ENCODE measurements at places on chromosomes 2 and 18.

GRCh38 chr2:28356095-28356911, 36.4 kb upstream of the FOSL2 start:
- ATAC-seq = peak; percentile 92

GRCh38 chr2:183614799-183615435, 490.7 kb downstream of the NUP35 start:
- peak; percentile 60 for ATAC-seq

- ATAC-seq = no peak
Measured at GRCh38 chr2:85455552-85456090, 37.1 kb downstream of the SH2D6 start.

DNA sequence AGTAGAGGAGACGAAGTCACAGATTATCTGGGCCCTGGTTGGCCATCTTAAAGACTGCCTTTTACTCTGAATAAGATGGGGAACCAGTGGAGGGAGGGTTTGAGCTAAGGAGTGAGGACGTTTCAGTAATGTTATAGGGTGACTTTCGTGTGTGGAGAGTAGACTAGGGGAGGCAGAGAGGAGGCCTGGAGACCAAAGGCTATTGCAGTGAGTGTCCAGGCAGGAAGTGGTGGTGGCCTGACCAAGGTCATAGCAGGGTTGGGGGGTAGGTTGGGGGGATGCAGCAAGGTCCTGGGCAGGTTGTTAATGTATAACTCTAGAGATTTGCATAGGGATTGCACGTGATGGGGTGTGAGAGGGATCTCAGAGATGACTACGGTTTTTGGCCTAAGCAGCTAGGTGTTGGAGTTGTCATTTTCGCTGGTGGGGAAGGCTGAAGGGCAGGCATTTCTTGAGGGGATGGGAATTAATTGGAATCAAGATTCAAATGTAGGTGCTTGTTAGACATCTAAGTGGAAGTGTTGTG, 4.9 kb downstream of the CEP192 start:
- ATAC-seq = no peak

GRCh38 chr2:53877556-53877955, 17.8 kb upstream of the GPR75 start:
- no peak for ATAC-seq

DNA sequence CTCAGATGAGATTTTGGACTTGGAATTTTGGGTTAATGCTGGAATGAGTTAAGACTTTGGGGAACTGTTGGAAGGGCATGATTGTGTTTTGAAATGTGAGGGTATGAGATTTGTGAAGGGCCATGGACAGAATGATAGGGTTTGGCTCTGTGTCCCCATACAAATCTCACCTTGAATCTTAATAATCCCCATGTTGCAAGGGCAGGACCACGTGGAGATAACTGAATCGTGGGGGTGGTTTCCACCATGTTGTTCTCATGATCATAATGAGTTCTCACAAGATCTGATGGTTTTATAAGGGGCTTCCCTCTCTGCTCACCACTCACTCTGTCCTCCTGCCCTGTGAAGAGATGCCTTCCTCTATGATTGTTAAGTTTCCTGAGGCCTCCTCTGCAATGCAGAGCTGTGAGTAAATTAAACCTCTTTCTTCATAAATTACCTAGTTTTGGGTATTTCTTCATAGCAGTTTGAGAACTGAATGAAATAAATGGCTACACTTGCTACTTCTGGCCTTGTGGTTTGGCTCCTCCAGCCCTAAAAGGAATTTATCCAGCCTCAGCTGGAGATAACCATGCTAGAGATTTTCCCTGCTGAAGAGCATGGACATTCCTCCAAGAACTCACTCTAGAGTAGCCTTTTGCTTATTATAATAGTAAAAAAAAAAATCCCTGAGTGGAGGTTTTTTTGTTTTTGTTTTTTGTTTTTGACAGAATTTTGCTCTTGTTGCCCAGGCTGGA, 144.3 kb upstream of the TFPI start:
- ATAC-seq = no peak

GRCh38 chr18:13471971-13472628, 253.5 kb downstream of the LDLRAD4 start:
- ATAC-seq = no peak

DNA sequence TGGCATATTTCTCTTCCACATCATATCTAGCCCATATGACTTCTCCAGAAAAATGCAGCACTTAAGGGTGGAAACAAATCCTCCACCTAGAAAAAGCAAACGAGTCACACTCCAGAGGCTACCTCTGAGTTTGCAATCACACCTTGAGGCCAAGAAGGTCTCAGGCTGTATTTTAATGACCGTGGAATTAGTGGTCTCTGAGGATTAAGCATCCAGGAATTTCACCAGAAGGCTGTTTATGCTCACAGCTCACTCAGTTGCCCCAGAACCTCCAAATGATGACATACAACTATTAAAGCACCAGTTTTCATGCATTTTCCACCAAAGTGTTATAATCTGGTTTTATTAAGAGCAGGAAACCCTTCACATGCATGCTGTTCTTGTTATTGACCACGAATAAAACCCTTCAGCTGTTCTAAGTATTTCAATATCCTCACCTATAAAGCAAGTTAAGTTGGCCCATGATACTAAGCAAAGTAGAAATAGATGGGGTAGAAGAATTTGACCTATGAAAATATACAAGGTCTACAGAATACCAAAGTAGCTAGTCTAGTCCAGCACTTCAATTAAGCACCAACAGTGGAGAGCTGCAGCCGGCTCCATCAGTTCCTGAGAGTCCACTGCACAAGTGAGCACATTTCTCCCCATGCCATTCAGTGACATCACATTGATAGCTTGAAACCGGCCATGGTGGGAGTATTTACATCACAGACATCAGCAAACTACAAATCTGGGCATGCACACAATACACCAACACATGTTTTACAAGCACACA, 39.5 kb upstream of the SLC14A1 start:
- ATAC-seq = no peak

DNA sequence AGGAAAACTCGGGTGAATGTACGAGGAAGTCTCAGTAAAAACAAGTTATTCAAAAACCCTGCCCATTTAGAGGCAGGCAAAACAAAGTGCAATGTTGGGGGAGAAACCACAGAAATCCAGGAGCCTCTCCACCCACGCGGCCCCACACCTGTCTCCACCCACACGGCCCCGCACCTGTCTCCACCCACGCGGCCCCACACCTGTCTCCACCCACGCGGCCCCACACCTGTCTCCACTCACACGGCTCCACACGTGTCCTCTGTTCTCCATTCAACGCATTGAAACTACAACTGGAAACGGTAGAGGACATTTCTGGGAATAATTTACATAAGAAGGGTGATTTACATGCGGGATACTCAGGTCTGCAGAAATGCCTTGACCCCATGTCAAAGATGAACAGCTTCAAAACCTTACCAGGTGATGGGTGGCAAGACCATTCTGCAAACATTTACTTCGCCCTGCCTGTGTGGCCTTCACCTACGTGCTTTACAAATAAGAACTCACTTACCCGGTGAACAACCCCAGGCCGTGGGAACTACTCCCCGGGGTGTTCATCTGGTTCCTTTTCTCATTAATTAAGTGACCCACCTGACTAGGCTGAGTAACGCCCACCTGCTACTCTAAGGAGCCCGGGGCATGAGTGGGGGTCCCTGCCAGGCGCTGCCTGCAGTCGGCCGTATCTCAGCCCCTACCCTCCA, 100.4 kb downstream of the EIPR1 start:
- no peak for ATAC-seq

GRCh38 chr2:17171446-17172049, 346.7 kb downstream of the RAD51AP2 start:
- ATAC-seq = no peak

DNA sequence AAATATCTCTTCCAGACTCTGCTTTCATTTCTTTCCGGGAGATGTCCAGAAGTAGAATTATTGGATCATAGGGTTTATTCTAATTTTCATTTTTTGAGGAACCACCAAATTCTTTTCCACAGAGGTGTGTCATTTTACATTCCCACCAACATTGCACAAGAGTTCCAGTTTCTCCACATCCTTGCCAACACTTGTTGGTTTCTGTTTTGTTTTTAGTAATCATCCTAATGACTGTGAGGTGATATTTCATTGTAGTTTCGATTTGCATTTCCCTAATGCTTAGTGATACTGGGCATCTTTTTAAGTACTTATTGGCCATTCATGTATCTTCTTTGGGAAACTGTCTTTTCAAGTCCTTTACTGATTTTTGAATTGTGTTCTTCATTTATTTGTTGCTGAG, 513.1 kb downstream of the PARD3B start:
- ATAC-seq = no peak

GRCh38 chr2:3595985-3596384, 1.1 kb downstream of the COLEC11 start:
- ATAC-seq = no peak

DNA sequence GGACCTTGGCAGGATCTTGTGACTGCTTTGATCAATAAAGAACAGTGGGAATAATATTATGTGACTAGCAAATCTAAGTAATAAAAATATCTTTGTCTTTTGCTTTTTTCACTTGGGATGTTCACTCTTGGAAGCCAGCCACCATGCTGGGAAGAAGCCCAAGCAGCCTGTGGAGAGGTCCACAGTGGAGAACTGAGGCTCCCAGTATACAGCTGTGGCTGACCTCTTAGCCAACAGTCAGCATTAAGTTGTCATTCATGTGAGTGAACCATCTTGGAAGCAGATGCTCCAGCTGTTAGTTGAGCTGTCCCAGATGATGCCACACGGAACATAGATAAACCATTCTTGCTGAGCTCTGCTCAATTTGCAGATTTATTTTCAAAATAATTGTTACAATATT, 160.0 kb downstream of the OSR1 start:
- ATAC-seq = no peak

- peak; percentile 77 for ATAC-seq
Measured at GRCh38 chr2:222792001-222792611, 68.7 kb upstream of the ACSL3 start.

DNA sequence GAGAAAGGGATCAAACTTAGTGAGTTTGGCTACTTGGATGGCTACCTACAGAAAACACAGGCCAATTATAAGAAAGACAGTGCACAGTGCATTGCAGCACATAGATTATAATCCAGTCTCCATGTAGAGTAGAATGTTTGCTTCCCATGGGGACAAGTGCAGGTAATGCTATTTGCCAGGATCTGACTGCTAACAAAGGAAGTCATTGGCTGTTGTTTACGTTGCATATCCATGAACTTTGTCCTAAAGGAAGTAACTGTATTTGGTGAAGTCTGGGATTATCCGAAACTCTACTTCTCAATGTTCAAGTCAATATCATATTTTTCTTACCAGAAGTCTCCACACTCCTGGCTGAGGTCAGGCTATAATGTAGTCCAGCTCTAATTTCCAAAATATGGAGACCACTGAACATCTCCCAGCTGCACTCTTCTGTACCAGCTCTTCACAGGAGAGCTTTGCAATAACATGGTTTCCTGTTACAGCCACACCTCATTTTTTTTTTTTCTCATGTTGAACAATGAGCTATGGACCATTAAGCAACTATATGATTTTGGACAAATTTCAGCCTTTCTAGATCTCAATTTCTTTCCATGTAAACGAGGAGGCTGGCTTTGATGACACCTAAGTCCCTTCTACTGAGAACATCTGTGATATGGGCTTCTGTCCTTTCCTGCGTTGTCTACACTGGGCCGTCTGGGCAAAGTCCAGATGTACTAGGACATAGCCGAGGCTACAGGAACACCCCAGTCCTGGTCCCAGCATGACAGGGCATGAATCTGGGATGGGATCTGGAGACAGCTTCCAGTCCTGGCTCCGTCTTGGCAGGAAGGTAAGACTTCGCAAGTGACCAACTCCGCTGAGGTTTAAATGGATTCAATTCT, 154.8 kb downstream of the LAMA1 start:
- no peak for ATAC-seq

- ATAC-seq = no peak
Measured at GRCh38 chr2:3172265-3172935, 205.2 kb downstream of the EIPR1 start.

GRCh38 chr2:7725850-7726242, 808.6 kb downstream of the RNF144A start:
- ATAC-seq = no peak

DNA sequence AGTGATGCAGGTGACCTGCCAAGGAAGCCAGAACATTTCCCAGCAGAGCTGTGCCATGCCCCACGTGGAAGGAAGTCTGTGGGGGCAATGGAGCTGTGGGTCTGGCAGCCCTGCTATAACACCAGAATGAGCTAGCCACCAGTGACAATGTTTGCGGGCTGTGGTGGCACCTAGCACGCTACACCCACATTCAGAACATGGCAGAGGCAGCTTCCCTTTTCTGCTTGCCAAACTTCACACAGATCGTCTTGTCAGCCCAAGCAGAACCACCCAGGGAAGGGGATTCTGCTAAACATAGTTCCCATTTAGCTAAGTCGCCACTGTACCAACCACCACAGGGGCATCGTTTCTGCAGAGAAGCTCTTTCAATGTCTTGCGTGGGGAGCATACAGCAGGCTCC, 27.0 kb upstream of the CCDC93 start:
- ATAC-seq = no peak

DNA sequence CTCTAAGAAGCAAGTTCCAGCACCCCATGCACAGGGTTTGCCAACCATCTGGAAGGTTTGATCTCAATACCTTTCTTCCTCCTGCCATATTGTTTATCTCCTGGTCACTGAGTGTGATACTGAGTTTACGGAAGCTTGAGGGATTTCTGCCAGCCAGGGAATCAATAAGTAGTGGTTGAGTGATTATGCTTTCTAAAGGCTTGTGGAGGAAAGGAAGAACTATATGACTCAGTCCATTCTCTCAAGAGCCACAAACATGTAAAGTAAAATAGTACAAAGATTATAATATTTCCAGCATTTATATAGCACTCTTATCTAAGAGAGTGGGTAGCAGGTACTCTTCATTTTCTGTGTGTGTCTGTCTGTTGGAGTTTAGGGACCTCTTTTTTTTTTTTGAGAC, 49.2 kb downstream of the SLC4A3 start:
- ATAC-seq = no peak

GRCh38 chr18:28439870-28440269, 262.9 kb upstream of the CDH2 start:
- ATAC-seq = no peak

DNA sequence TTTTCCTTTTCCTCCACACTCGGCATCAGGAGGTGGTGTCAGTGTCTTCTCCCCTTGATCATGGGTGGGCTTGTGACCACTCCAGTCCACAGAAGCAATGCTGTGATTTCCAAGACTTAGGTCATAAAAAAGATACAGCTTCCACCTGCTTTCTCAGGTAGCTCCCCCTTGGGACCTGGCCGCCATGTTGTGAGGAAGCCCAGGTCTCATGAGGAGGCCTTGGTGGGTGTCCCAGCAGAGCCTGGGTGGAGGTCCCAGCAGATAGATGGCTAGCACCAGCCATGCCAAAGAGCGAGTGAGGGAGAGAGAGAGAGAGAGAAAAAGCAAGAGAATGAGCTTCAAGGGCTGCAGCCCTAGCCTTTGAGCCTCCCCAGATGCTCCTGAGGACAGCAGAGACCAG, 16.0 kb downstream of the SLC66A2 start:
- ATAC-seq = no peak

DNA sequence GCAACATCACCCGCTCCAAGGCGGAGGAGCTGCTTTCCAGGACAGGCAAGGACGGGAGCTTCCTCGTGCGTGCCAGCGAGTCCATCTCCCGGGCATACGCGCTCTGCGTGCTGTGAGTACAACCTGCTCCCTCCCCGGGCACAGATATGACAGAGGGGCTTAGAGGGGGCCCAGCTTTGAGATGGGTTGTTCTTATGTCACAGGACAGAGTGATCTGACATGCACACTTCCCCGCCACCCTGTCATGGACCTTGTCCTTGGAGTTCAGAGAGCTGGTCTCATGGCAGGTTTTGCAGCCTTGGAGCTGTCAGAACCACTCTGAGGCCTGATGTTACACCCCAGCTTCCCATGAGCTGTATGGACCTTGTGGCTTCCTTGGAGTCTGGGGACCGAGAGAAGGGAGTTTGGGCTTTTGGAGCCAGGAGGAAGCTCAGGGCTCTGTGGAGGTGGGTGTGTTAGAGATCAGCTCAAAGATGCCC, 398 bp downstream of the INPP5D start:
- peak; percentile 3 for ATAC-seq

- ATAC-seq = no peak
Measured at GRCh38 chr2:75054296-75054695, 95.9 kb downstream of the POLE4 start.

All from gastroesophageal sphincter (tissue), 4 donors.